ENCODE measurements at places on chromosomes 12 and 14.

GRCh38 chr12:100154474-100155247, 12.0 kb upstream of the BLTP3B start:
- peak; percentile 65 for DNase-seq

DNA sequence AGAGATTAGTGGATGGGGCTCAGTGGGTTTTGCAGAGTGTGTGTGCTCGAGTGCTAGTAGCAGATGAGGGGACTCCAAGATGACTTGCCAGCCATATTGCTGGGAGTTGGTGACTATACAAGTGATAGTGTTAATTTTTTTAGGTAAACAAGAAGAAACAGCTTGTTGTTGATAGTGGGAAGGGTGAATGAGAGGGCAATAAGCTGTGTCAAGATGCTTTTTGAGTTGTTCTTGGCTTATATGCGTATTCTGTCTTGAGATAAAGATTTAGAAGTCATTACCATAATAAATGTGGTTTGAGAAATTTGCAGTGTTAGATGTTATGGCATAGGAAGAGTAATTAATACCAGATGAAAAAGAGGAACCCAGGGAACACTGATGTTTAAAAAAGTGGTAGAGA, 75.3 kb downstream of the RCOR1 start:
- DNase-seq, result no peak

- DNase-seq, result no peak
Observed at GRCh38 chr12:26452511-26452910, 257.1 kb downstream of the SSPN start.

GRCh38 chr12:50825372-50825838, 17.3 kb upstream of the TMPRSS12 start:
- no peak for DNase-seq

DNA sequence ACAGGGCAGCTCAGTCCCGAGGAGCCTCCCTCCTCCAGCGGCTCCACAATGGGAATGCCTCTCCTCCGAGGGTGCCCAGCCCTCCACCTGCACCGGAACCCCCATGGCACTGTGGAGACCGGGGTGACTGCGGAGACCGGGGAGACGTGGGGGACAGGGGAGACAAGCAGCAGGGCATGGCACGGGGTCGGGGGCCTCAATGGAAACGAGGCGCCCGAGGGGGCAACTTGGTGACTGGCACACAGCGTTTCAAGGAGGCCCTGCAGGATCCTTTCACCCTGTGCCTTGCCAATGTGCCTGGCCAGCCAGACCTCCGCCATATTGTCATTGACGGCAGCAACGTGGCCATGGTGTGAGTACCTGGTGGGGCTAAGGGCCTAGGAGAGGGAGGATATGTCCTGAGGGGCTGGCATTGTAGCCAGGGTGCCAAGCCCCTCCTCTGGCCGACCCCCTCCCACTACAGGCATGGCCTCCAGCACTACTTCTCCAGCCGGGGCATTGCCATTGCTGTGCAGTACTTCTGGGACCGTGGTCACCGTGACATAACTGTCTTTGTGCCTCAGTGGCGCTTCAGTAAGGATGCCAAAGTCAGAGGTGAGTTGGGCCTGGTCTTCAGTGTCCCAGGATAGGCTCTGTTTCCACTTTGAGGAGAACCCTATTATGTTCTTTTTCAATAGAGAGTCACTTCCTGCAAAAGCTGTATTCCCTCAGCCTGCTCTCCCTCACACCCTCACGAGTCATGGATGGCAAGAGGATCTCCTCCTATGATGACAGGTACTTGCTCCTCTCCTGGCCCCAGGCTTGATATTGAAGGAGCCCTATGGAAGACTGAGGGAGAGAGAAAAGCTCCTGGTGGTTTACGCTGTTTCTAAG, 2.7 kb downstream of the KHNYN start:
- no peak for DNase-seq

- no peak for DNase-seq
Observed at GRCh38 chr12:112967306-112967705, 11.0 kb upstream of the OAS2 start.

DNA sequence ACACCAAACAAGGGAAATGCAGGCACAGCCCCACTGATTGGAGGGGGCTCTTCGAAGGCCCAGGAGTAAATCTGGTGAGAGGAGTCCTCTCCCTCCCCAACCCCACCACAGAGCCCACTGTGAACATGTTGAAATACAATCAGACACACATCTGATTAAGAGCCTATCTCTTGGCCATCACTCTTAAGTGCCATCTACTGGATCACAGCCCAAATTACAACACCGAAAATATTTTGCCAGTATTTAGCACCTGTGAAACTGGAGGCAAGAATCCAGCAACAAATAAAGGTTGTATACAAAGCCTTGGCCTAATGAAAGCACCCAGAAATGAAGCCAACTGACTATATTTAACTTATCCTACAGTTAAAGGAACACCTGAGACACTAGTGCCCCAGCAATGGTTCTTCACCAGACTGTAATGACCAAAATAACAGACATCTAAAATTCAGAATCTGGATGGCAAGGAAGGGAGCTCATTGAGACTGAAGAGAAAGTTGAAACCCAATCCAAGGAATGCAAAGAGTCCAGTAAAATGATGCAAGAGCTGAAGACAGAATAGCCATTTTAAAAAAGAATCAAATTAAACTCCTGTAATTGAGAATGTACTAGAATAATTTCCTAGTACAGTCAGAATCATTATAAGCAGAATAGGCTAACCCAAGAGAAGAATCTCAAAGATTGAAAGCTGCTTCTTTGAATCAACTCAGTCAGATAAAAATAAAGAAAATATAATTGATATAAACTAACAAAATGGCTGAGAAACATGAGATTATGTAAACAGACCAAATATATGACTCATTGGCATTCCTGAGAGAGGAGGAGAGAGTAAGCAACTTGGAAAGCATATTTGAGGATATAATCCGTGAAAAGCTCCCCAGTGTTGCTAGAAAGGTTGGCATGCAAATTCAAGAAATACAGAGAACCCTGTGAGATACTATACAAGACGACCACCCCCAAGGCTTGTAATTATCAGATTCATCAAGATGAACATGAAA, 1117.0 kb downstream of the FLRT2 start:
- DNase-seq, result no peak

- DNase-seq, result no peak
Observed at GRCh38 chr14:39228509-39229221, 5.0 kb upstream of the MIA2 start.

- peak; percentile 78 for DNase-seq
Observed at GRCh38 chr14:20697273-20698017, 8.9 kb downstream of the ANG start.

GRCh38 chr14:23090254-23090636, 4.7 kb downstream of the ACIN1 start:
- no peak for DNase-seq

- no peak for DNase-seq
Observed at GRCh38 chr12:55695349-55695748, 12.4 kb downstream of the ITGA7 start.

DNA sequence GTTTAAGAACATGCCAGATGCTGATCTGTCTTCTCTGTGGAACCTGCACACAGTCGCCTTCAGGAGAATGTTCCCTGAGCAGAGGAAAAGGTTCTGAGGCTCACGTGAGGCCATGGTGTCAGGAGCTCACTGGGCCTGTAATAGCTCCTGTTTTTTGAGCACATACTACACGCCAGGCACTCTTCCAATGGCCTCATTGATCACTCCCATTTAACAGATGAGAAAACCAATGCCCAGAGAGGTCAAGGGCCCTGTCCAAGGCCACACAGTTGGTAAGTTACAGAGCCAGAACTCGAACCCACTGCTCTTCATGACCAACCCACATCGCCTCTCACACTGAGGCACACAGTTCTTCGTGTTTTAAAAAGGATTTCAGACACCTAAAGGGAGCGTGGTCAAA, 7.3 kb upstream of the HHIPL1 start:
- no peak for DNase-seq

GRCh38 chr14:75993567-75994041, 8.0 kb downstream of the IFT43 start:
- DNase-seq, result no peak

DNA sequence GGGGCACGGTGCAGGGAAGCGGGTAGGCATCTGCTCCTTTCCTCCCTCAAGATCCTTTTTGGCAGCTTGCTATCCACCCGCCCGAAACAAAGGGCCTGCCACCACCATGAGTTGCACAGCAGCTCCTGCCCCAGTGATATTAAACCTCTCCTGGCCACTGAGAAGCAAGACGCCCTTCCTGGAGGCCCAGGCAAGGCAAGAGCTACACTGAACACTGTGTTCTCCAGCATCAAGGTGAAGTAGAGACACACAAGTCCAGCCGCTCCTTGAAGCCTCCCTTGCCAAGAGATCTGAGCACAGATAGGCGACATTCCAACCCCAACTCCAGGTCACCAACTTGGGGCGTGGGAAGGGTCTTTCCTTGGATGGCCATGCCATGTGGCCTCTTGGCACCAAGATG, 70.9 kb downstream of the ACTN1 start:
- no peak for DNase-seq

- no peak for DNase-seq
Observed at GRCh38 chr12:109988903-109989302, 7.3 kb downstream of the GIT2 start.

- no peak for DNase-seq
Observed at GRCh38 chr14:83291714-83292113, 1758.1 kb upstream of the SEL1L start.

DNA sequence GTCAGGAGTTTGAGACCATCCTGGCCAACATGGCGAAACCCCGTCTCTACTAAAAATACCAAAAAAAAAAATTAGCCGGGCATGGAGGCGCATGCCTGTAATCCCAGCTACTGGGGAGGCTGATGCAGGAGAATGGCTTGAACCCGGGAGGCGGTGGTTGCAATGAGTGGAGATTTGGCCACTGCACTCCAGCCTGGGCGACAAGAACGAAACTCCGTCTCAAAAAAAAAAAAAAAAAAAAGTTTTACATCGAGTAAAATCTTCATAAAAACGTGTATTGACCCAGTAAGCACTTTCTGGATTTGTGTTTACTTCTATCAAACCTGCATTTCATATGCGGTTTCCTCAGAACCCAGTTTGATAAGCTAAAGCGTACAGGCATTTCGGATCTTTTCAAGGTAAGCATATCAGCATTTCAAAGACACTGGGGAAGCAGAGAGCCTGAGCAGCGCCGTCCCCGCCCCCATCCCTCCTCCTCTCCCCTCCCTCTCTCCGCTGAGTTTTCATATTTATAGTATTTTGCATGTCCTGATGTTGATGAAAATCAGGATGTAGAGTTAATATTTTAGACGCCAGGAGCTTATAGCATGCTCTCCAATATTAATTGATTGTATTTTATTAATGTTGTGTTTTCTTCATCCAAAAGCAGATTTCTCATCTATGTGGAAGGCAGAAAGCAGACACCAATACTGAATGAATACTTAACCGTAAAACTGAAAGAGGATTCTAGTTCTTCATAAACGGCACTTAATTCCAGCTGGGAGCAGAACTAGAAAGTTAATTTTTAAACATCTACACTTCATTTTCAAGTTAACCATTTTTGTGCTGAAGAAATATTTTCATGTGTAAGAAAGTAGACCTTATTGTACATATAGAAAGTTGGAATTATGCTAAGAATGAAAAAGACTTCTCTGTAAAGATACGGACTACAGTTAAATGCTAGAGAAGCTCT, 9.2 kb upstream of the HIP1R start:
- DNase-seq, result no peak

DNA sequence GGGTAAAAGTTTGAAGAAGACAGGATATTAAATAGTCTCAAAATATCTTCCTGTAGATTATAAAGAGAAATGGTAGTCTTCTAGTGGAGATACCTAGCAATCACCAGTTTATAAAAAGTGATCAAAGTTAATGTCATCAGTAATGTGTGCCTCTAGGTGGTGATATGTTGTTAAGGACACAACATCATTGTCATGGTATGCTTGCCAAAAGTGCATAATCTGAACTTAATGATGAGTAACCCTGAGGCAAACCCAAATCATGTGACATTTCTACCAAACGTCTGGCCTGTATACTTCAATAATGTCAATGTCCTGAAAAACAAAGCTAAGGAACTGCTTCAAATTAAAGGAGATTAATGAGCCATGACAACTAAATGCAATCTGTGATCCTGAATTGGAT, 214.7 kb downstream of the PHLDA1 start:
- DNase-seq, result peak; percentile 80

DNA sequence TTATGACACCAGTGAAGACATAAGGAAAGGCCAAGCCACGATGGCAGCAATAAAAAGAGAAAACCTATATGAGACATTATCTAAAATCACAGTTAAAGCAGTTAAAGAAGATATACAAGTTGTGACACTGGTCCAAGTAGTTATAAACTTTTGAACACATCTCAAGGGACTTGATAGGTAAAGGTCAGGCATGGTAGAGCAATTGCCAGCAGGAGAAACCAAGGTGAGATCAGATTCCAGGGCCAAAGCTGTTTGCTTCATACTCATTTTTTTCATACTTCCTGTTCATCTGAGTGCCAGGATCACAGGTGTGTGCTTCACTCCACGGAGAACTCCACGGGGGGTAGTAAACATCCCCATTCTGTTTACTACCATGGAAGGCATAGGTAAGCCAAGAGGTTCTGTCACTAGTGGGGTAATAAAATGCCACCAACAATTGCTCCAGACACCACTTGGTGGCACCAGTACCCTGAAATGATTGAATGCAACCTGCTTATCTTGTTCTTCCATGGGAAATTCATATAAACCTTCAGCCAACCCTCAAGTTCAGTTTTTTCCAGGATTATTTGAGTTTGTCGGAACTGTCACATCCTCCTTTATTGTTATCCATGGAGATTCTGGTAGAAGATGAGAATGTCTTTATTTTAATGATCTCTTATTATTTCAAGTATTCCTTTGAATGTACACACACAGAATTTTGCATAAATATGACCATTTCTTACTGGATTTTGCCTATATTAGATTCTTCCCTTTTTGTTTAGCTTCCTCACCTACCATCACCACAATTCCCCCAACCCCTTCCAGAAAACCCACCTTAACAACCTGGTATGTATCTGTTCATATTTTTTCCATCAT, 59.2 kb upstream of the TSPAN8 start:
- DNase-seq, result peak; percentile 2

DNA sequence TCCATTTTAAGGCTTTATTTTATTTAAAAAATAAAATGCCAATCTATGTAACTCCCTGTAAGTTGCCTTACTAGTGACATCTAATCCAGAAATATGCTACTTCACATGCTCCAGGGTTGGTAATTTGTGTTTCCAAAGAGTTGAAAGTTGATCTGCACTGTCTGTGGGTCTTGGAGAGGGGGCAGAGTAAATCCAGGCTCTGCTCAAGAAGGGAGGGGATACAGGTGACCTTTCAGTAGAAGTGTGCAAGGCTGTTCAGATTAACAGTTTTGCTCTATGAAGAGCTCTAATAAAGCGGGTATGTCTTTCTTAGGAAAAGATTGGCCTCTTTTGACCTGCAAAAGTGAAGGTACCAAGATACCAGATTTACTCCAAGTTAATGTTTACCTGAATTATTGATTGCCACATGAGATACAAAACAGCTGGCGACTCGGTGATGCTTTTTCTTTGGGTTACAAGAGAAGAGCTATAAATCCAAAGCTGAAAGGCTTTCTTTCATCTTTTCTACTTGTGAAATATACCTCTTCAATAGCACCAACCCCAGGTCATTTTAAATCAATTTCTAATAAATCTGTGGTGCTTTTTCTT, 75.6 kb upstream of the FLRT2 start:
- no peak for DNase-seq

DNA sequence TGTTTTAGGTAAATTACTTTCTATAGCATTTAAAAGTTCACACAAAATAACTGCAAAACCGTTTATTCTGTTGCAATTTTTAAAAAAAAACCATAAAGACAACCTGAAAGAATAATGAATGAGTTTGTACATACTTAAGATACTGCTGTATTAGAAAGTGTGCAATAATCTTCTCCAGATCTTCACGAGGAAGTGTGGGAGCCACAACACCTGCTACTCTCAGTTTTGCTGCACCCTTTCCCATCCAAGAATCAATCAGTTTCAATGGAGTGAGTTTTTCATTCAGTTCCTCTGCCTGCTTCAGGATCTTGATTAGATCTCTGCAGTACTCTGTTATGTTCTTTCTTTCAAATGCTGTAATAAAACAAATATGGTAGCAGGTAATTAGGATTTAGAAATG, 30.1 kb downstream of the RECQL start:
- DNase-seq, result no peak
